Stimulated activated CD8-positive, alpha-beta memory T cell treated with anti-CD3 and anti-CD28 coated beads, Interleukin-7, amount 100 ng/mL, for 1 hour (primary cell): ENCODE measurements at places on chromosomes 11 and 22.

GRCh38 chr11:85094795-85095194 lies 532.3 kb downstream of the DLG2 start:
- DNase-seq = no peak

- no peak for DNase-seq
Measured at GRCh38 chr11:94148189-94148588, 19.5 kb downstream of the PANX1 start.

DNA sequence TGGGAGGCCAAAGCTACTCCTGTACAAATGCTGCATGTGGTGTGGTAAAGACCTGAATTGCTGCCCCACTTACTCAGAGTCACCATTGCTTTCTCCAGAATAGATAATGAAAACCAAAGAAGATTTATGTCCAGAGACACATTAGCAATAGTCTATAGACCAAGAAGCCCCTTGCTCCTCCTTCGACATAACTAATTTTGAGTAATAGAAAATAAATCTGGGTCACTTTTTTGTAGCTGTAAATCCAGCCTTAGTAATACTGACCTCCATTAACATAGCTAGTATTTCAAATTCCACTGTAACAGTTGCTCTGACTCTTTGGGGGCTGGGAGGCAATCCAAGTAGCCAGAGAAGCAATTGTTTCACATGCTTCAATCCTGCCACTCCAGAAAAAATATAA lies 145.9 kb downstream of the MAML2 start:
- DNase-seq = no peak

GRCh38 chr11:41456269-41456668 lies 3.2 kb downstream of the LRRC4C start:
- DNase-seq = no peak

- DNase-seq = no peak
Measured at GRCh38 chr22:24937114-24937513, 9.4 kb downstream of the LHFPL7 start.

GRCh38 chr11:117731722-117732290 lies 65.2 kb downstream of the DSCAML1 start:
- no peak for DNase-seq

- no peak for DNase-seq
Measured at GRCh38 chr11:125931116-125931515, 14.7 kb upstream of the VSIG10L2 start.

DNA sequence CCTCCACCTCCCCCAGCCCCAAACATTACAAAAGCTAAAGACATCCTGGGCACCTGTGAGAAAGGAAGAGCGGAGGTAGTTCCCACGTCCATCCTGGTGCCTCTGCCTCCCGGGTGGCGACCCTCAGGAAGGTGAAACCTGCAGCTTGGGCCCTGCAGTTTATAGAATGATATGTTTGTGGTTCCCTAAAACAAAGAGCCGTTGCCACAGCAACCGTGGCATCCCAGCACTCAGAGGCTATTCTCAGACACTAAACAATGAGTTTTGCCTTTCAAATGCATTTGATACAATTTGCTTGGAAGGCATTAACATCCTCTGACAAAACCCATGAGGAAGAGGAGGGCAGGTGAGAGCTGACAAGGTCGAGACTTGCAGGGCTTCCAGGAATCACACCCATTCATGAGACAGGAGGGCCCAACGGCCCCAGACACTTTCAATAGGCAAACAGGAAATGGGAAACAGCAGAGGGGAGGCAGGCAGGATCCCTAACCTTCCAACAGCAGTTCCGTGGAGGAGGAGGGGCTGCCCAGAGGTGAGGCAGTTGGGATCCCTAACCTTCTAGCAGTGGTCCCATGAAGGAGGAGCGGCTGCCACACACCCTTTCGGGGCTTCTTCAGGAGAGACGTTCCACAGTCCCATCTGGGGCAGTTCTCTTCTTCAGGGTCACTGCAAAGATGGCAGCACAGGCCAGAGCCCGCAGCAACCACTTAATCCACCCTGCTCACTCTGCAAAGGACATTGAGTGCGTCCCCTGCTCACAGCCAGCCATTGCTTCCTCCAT lies 379.2 kb downstream of the SHANK2 start:
- DNase-seq = no peak

DNA sequence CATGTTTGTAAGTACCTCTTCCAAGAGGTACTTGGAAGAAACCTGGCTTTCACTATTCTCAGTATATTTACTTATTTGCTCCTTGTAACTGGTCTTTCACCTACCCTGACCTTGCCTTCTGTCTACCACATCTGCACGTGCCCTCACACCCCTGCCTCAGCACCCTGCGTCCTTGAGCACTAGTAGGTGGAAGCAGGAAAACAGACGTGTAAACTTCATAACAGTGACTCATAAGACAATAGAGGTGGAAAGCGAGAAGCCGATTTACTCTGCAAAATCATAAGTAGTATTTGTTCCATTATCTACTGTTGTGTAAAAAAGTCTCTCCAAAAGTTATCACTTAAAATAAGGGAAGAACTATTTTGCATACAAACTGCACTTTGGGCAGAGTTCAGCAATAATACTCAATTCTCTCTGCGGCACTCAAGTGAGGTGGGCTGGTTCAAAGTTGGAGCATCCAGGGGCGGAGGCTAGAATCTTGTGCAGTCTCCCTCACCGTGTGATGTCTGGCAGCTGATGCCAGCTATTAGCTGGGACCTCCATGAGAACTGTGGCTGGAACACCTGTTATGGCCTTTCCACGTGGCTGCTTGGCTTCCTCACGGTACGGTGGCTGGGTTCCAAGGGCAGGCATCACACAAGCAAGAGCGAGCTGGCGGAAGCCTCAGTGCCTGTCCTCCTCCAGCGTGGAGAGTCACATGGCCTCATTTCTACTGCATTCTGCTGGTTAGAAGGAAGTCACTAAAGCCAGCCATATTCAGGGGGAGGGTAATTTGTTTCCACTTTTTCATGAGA lies 30.4 kb downstream of the PACS1 start:
- DNase-seq = peak; percentile 32

DNA sequence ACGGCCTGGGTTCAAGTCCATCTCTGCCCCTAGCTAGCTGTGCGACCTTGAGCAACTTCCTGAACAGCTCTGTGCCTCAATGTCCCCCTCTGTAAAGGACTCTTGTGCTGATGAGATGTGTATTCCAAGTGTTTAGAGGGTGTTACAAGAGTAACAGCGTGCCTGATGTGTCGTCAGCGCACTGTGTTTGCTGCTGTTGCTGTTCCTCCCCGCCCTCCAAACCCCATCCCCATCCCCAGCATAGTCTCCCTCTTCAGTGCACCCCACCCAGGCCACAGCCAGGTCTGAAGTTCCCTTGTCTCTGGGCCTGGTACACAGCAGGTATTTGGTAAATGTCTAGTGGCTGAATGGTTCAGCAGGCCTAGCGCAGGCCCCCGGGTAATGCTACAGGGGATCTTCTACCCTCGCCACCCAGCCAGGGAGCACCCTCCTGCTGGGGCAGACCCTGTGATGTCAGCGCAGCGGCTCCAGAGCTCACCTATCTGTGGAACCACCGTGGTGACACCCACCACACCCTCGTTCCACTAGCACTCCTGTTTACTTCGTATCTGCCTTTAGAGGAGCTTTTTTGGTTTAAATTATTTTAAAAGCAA lies 10.3 kb downstream of the CBX7 start:
- no peak for DNase-seq

DNA sequence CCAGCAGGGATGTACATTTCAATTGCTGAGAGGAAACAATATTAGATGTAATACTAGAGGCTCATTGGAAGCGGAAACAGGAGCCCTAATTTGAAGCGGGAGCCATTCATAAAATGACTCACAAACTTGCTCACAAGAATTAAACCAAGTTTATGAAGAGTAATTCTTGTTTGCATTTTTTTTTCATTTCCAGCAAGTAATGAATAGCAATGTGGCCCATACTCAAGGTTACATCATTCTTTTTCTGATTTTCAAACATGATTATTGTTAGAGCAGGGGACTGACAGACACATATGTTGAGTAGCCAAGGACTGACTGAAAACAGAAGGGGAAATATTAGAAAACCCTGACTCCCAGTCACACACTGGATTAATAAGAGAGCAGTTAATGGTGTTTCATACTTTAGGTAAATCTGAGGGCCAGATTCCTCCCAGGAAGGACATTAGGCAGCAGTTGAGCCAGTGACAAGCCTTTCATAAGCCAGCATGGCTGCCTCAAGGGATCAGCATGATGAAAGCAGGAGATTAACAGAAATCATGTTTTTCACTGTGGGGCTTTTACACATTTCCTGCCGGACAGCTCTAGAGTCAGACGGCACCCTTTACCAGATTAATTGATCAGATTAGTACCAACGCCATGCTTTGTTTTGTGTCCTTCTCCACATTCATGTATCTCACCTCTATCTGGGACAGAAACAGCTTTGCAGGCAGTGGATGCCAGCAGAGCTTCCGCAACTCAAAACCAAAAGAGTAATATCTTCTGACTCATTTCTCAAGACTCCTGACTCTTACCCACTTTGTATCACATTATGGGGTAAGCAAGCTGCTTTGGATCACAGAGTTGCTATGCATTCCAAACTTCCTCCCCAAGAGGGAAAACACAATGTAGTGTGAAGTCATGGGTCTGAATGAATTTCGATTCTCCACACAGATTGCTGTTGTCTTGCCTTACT lies 831.6 kb downstream of the KCNA4 start:
- no peak for DNase-seq

DNA sequence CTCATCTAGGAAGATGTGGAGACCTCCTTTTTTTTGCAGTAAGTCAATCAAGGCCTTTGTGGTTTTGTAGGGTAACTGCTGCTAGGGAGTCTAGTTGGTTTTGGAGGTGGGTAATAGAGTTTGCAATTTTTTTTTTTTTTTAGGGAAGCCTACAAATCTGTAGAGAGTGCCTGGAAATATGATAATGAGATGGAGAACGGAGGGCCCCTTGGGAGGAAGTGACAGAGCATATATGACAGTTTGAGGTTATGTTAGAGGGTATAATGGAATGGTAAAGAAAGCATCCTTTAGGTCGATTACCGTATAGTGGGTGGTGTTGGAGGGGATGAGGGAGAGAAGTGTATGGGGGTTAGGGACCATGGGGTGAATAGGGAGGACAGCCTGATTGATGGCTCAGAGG lies 98.3 kb downstream of the ELP4 start:
- DNase-seq = no peak

DNA sequence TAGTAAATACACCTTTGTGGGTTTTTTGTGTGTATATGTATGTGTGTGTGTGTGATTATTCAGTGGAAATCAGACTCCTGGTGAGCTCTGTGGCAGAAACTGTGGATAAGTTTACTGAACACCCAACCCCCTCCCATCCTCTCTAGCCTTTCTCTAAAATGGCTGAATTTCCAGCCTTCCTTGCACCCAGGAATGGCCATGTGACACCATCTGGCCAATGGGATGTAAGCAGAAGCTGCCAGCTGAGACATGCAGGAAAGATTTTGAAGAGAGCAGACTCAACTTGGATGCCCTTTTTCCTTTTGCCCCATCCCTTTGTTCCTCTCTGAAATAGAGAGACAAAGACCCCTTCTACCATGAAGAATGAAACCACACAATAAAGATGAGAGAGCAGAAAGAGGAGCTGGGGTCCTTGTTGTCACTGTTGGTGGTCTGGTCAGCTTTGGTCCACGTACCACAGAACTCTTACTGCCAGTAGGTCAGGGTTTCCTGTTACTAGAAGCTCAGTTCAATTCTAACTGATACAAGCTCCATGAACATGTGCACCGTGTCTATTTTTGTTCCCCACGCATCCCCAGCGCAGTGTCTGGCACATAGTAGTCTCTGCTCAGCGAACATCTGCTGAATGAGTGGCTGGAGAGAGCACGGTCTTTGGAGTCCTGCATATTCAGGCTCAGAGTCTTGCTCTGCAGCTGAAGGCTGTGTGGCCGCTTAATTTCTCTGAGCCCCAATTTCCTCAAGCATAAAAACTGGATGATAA lies 57.5 kb downstream of the SEZ6L start:
- no peak for DNase-seq

DNA sequence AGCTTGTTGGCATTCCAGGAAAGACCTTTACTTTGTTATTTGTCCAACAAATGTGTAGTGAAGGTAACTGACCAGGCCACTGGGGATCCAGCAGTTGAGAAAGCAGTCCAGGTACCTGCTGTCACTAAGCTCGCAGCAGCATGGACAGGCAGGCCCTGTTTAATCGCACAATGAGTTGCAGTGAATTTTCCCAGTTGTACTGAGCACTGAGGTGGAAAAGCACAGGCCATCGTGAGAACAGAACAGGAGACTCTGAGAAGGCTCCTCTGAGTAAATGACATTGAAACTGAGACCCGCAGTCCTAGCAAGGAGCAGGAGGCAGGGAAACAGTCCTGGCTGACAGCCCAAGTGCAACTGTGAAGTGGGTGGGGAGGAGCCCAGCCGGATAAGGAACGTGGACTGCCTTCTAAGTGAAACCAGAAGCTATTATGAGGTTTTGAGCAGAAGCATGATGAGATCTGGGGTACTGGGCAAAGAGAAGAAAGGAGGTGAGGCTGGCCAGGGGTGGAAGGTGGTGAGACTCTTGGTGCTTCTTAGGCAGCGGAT lies 39.8 kb upstream of the CDON start:
- no peak for DNase-seq

GRCh38 chr11:84552791-84553190 lies 1074.4 kb downstream of the DLG2 start:
- no peak for DNase-seq

DNA sequence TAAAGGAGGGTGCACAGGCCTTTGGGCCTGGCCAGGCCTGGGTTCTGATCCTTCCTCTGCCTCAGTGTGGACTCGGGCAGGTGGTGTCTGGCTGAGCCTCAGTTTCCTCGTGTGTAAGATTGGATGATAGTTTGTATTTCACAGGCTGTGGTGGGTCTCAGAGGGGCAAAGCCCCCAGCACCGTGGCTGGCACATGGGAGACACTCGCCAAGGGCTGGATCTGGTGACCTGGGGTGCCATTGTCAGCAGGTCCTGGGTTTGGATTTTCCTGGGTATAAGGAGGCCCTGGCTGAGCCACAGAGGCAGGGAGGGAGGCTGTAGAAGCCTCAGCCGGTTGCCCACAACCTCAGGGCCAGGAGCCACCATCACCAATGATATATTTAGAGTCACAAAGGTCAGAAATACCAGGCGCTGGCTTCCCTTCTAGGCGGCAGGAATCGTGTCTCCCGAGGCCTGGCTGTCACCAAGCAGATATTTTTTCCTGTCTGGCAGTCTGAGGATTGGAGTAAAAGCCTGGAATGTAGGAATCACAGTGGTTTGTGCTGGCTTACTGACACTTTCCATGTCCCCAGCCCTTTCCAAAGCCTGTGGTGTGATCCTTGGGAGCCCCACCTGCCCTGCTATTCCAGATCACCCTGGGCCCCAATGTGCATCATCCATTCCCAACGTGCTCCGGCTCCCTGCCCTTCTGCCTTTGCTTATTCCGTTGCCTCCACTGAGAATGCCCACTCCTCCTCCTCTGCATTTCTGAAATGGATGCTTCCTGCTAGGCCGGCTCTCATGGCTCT lies 15.6 kb downstream of the KCNC1 start:
- no peak for DNase-seq

- no peak for DNase-seq
Measured at GRCh38 chr22:40668611-40669411, 10.5 kb upstream of the MCHR1 start.
